ENCODE measurements at places on chromosomes 2 and 18.

DNA sequence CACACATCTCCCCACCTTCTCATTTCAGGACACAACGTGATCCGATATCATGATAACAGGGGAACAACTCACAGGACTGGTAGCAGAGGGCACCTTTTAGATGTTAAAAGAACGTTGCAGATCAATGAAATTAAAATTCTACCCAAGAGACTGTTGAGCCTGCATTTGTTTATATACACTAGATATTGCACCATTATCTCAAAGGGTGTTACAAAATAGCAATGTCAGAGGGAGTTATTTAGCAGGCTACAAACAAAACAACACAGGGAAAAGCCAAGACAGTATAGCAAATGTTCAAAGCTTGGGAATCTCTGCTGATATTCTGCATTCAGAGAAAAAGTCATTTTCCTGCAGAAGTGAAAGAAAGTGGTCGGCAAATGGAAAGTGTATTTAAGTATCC, 139.5 kb downstream of the MYO5B start:
- no peak for DNase-seq

DNA sequence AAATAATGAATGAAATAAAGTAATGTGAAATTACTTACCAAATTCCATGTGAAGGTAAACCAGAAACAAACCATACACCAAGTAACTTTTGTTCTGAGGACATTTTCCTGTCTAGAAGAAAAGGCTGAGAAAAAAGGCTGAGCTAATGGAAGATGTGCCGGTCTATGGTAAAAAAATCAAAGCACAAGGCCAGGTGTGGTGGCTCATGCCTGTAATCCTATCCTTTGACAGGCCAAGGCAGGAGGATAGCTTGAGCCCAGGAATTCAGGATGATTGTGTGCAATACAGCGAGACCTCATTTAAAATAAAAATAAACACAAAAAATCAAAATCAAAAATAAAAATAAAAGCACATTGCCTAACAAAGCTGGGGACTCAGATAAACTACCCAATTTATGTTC, 6.7 kb downstream of the ORC4 start:
- DNase-seq = no peak

DNA sequence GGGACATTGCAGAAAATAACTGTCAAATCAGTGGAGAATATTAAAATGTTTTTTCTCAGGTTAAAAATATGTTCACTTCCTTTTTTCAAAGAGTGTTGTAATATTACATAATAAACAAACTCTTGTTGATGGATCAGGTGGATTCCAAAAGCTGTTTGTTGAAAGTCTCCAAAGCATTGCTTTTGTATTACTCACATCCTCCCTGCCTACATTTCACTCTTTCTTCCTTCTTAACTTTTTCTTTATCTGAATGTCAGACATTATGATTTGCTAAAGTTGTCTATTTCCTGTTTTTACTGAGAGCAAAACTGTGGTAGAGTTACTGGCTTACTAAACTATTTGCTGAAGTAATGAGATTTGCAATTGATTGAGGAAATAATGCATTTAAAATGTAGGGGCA, 92.1 kb downstream of the CDH19 start:
- DNase-seq = peak; percentile 2

DNA sequence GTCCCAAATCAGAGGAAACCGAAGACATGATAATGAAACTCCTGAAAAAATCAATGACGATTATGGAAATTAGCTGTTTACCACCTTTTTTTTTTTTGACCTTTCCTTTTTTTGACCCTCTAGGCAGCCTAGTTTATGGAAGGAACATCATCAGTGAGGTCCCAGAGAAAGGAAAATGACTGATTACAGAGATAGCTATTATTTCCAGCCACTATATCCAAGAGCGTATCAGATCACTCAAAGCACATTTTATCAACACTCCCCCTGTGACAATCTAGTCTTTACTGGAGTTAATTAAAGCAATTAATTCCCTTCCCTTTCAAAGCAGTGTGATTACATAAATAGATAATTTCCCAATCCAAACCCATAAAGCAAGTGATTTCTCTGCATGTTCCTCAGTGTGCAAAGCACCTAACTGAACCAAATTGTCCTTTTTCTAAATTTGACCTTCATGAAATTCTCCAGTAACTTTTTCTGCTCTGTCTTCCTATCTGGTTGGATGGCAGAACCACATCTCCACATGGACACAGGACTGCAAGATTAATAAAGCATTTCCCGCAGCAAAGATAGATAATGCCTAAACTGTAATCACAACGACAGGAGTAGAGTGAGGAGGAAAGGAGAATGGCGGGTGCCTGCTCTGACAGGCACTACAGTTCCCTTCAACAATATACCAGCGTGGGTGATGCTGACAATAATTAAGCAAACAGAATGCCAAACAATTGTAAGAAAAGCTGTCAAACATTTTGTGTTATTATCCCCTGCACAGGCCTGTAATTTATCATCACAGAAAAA, 194.4 kb downstream of the SLC8A1 start:
- DNase-seq = no peak

GRCh38 chr18:54939361-54939917, 19.8 kb downstream of the CCDC68 start:
- no peak for DNase-seq

GRCh38 chr2:162226836-162227235, 16.4 kb downstream of the FAP start:
- DNase-seq = no peak

DNA sequence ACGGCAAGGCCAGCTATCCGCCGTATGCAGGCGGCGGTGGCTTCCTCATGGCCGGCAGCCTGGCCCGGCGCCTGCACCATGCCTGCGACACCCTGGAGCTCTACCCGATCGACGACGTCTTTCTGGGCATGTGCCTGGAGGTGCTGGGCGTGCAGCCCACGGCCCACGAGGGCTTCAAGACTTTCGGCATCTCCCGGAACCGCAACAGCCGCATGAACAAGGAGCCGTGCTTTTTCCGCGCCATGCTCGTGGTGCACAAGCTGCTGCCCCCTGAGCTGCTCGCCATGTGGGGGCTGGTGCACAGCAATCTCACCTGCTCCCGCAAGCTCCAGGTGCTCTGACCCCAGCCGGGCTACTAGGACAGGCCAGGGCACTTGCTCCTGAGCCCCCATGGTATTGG, 3.1 kb downstream of the B3GNT7 start:
- DNase-seq = no peak

- DNase-seq = peak; percentile 27
Measured at GRCh38 chr2:210224941-210225672, at the start of gene ACADL. Gene ACADL, minus strand, starts transcription at chr2:210225447. Its CDS starts 184 bp downstream, at chr2:210225263.

DNA sequence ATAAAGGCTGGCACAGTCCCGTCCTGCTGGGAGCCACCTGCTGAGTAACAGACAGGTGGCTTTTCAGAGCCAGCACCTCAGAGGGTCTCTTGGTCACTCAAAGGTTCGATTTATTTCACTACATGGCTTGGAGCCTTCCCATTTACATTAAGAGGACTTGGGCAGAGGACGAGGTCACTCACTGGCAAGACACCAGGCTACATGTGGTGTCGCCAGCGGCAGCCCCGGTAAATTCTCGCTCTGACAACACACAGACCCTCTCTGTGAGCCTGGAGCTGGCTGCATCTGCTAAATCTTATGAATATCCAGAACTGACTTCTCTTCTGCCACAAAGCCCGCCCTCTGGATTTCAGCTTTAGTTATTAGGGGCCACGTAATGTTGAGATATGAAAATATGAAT, 254.7 kb downstream of the VAPA start:
- no peak for DNase-seq

DNA sequence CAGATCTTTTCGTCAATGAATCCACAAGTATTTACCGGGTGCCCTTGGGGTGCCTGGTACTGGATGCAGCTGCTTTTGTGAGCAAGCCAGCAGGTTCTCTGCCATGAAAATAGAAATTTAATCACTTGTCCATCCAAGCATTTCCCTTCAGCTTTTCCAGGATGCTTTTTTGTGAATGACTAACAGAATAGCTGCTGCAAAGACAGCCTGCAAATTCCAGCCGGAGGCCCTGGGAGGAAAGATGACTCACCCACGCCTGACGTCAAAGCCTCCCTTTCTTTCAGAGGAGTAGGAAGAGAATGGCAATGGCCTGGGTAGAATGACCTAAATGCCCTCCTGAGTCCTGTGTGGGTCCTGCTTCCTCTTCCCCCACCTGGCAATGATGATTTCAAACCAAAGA, 111.9 kb downstream of the AP1S3 start:
- DNase-seq = peak; percentile 97

- no peak for DNase-seq
Measured at GRCh38 chr2:204042401-204042800, 105.8 kb downstream of the ICOS start.

- DNase-seq = no peak
Measured at GRCh38 chr2:188272121-188272520, 19.6 kb upstream of the GULP1 start.

GRCh38 chr2:197195518-197195917, 115.1 kb downstream of the ANKRD44 start:
- no peak for DNase-seq

DNA sequence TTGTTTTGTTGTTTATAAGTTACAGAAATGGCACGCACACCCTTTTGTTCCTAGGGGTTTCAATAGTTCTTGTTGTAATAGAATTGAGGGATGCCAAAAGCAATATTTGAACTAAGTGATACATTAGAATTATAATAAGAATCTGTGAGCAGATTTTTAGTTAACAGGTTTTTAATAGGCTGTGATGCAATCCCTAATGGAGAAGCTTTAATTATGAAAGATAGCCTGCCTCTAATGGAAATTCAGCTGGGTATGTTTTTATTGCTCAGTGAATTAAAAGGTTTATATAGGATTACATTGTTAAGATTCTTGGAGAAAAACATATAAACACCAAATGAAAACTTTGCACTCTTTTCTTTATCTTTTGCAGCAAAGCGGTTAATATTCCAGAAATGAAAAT, 131.1 kb downstream of the PPP1R1C start:
- no peak for DNase-seq

DNA sequence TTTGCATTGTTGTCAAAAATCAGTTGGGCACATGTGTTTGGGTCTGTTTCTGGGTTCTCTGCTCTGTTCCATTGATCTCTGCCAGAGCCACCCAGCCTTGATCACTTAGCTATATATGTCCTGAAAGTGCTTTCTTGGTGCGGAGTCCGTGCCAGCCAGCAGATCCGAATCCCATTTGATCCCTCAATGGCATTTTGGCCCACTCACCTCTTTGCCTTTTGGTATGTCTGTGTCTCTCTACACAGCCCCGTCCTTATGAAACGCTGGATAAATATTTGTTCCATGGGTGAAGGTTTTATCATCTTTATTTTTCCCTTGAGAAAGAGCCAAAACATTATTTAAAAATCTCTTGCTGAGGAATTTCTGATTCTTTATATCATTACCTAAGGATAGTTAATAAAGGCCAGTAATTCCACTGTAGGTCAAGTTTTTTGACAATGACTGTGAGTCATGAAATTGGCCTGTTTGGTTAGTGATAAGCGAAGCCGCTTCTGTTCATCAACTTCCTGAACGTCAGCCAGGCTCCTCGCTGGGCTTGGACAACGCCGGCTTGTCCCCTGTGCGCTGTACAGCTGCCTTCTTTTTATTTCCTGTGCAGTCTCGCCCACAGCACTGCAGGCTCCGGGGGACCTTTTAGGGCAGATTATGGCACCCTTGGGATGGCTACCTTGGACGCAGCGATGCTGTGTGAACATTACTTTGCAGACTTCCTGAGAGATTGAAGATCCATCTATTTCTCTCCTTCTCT, 24.9 kb downstream of the MTCL1 start:
- peak; percentile 95 for DNase-seq

DNA sequence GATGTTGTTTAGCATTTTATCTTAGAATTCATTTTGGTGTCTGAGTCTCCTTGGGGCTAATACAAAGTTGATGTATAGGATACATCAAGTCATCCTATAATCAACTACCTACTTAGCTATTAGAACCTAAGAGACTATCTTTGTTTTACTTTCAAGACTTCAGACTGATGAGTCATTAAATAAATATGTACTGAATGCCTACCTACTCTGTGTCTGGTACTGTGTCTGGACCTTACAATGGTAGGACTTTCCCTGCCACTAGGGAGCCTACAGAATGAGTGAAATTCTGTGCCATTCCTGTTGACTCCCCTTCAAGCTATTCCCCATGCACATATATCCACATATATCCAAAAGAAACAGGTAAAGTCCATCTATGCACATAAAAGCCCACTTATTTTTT, 114.5 kb downstream of the ERBB4 start:
- peak; percentile 1 for DNase-seq

DNA sequence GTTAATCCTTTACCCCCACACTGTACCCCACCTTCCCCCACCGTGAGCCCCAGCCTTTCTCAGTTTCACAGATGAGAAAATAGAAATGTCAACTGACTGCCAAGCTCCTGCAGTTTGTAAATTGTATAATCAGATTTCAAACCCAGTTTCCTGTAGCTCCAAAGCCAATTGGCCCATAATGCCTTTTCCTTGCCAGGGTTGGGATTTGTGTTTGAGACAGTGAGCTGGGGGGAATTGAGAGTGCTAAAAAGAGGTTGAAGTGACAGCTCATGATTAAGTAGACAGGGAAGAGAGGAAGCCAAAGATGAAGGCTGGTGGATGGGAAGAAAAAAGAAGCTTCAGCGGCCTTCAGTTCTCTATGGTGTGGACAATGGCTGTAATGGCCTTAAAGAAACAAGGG, 10.7 kb downstream of the OSBPL6 start:
- no peak for DNase-seq

DNA sequence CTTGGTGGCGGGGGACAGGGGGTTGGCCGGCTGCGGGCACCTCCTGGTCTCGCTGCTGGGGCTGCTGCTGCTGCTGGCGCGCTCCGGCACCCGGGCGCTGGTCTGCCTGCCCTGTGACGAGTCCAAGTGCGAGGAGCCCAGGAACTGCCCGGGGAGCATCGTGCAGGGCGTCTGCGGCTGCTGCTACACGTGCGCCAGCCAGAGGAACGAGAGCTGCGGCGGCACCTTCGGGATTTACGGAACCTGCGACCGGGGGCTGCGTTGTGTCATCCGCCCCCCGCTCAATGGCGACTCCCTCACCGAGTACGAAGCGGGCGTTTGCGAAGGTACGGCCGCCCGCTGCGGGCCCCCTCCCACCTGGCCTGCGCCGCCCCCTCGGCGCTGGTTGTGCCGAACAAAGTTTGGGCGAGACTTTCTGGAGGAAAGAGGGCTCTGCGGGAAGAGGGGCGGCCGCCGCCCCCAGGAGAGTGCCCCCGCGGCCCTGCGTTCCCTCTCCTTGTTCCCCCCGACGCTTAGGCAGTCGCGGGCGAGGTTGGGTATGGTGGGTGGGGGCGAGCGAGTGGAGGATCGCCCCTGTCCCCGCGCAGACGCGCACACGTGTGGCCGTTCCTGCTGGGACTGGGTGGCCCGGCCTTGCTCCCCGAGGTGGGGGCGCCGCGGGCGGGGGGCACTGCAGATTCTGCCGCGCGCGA, 866 bp downstream of the CRIM1 start:
- no peak for DNase-seq

DNA sequence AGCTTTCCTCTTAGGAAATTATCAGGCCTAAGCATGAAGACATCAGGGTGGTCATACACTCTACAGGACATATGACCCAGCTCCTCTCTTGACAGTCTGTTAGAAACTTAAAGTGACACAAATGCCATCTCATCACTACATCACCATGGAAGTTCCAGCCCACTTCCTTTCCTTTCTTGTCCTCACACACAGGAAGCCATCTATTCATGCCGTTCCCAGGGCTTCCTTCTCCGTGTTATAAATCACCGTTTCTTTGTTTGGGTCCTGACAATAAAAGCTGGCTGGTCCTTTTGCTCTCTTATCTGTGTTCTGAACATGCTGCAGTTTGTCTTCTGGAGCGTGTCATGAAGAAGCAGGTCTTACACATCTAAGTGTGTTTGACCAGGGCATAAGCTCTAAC, 692.1 kb upstream of the CELF4 start:
- no peak for DNase-seq

All from fibroblast of skin of back (primary cell).